ENCODE measurements at places on chromosomes 2 and 18.

DNA sequence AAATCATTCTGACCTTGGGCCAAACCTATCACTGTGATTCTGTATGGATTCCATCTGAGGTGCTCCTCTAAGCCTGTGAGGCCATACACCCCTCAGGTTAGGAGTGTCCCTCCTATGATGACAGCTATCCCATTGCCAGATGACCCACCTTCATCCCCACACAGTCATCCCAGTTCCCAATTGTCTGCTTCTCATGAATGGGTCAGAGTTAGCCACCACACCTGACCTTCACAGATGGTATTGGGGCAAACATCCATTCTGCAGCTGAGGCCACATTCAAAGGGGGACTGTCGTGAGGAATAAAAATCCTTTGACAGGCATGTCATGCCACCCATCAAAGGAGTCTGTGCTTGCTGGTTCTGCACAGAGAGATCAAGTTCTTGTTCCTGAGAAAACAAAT lies 155.2 kb downstream of the AGPS start:
- DNase-seq, result no peak

- DNase-seq, result no peak
Measured at GRCh38 chr2:186746584-186746983, 52.7 kb downstream of the FAM171B start.

DNA sequence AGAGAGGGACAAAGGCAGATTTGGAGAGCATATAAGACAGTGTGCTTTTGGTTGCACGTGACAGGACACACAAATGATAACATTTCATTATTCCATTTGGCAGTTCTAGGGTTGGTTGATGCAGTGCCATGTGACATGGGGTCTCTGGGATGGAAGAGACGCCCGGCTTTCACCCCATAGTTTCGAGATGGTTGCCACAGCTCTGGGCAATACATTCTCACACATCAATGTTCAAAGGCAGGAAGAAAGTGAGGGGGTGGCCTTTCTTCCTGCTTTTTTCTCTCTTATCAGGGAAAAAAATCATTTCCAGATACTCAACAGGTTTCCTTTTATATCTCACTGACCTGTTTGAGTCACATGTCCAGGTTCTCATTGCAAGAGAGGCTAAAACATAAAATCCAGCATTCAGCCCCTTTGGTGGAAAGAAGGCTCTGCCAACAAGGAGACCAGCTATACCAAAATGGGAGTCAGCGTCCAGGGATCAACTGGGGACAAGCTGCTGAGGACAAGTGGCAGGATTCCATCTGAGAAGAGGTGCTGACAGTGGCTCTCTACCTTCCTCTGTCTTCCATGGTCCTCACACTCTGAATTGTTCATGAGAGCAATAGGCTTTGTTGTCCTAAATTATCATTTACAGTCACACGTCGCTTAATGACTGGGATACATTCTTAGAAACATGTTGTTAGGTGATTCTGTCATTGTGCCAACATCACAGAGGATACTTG lies 29.1 kb upstream of the ANKRD44 start:
- DNase-seq, result no peak

- no peak for DNase-seq
Measured at GRCh38 chr18:54209471-54210180, 14.8 kb downstream of the MBD2 start.

GRCh38 chr2:187617905-187618304 lies 63.7 kb upstream of the TFPI start:
- no peak for DNase-seq

GRCh38 chr2:102120701-102121159 lies 21.8 kb upstream of the IL1R1 start:
- DNase-seq, result no peak

DNA sequence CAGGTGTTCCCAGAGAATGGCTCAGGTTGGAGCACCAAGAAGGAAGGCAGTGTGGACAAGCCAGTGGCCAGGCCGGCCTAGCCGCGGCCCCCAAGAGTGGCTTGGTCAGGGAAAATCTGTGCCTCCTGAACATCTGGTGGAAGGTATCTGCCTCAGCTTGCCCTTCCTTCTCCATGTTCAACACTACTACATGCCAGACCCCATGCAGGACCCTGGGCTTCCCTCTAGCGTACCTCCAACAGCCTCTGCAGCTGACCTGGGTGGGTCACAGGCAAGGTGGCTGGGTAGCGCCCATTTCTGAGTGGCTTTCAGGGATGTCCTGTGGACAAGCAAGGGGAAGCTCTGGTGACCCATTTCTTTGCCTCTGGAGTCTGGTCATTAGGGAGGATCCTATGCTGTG lies 7.7 kb downstream of the WNT10A start:
- DNase-seq, result no peak

DNA sequence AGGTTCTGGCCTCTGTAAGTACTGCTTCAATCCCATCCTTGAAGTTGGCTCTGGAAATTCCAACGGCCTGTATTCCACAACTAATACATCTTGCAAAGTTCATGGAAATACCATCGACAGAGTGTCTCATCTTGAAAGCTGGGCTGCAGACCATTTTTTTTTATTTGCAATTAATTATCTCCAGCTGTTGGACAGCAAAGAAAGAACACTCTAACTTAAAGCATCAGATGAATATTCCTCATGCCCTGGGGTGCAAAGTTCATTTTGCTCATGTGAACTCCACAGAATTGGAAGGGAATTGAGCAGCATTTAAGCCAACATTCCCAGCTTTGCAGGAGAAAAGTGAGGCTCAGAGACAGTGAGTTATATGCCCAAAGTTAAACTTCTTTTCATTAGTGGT lies 96.5 kb upstream of the PIEZO2 start:
- no peak for DNase-seq

DNA sequence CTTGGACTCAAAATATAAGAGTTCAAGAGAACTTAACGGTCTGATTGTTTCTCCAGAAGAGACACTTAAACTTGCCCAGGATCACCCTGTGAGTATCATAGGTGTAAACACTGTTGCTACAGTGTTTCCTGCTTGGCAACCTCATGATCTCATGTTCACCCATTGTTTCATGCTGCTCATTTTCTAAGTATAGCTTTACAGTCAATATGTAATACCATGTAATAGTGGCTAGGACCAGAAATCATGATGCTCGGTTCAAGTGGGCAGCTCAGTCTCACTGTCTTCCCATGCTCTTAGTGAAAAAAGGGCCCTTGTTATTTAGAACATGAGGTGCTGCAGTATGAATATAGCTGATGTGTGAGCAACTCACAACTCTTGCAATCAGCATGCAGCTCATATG lies 157.5 kb downstream of the CERS6 start:
- no peak for DNase-seq

DNA sequence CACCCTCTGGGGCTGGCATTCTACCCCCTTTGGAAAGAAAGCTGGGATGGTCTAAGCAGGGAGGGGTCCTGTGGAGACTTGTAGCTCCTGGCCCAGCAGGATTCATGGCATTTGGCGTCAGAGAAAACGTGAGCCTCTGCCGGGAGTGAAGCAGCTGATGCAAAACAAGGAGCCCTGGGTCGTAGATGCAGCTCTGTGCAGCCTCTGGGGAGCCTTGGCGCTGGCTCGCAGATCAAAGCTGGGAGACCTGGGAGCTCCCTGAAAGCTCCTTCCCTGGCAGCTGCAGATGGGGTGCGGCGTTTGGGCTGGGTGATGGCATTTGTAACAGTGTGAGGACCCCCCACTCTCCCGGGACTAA lies 148.3 kb downstream of the KLHL29 start:
- no peak for DNase-seq

All from astrocyte of the cerebellum (primary cell).